Stimulated activated CD4-positive, alpha-beta T cell treated with anti-CD3 and anti-CD28 coated beads, Interleukin-15, amount 100 ng/mL, for 24 hours (primary cell): ENCODE measurements at places on chromosomes 6 and 20.

GRCh38 chr20:45827030-45827652, at the start of gene TNNC2:
Gene TNNC2 (minus strand): TSS chr20:45827312. CDS start chr20:45827248, 64 bp downstream.
- DNase-seq, result no peak

DNA sequence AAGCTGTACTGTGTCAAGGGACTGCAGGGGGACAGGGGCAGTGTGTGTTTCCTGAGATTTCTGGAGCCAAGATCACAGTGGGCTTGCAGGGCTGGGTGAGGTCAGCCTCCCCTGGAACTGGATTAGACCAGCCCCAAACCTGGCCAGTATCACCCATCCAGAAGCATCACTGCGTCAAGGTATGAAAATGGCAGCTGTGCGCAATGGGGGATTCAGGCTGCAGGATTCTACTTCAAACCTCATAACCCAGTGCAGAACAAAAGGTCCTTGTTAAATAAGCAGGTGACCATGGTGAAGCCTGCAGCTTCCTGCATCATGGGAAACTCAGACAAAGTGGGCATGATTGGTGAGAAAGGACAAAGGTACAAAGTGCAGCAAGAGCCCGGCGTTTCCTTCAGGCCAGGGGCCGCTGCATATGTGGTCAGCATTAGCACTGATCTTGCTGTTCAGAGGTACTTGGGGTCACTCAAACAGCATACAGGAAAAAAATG, 33.4 kb downstream of the TRAF3IP2 start:
- no peak for DNase-seq

GRCh38 chr6:84897988-84898594, 133.7 kb upstream of the TBX18 start:
- DNase-seq, result no peak

GRCh38 chr6:89830170-89830809, 610 bp downstream of the CASP8AP2 start:
- no peak for DNase-seq

DNA sequence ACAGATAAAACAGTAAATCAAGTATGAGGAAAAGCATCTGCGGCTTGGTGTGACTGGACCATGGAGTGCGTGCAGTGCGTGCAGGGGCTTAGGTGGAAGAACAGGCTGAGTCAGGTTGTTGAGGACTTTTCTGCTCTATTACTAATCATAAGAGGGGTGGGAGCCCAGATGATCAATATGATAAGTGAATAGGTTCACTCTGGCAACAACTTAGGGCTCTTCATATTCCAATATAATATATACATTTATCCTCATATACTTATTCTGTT, 56.4 kb downstream of the PDE10A start:
- DNase-seq, result no peak

DNA sequence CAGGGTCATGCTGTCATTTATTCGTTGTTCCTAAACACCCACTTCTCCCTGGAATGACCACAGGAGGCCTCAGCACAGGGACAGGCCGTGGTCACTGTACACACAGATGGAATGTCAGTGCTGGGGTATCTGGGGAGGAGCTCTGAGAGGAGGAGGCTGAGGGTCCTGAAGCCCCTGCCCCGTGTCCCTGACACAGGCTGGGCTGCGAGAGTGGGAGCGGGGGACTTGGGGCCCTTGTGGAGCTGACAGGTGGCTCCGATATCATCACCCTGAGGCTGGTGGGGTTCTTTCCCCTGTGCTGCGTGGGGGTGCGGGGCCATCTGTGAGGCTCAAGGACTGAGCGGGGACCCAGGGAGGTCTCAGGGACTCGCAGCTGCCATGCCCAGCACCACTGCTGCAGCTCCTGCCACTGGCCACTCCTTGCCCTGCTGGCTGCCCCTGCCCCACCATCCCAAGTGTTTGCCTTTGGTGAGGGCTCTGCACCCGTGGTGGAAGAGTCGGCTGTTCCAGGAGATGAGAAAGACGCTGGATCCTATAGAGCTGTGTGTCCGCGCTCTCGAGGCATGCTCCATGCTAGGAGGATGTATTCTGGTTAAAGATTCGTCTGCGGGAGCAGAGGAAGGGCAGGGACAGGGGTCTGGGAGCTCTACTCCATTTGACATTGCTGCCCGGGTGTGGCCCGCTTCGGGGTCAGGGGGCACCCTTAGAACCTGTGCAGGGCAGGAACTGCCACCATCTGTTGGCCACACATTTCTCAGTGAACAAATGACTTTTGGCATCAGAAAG, 18.9 kb downstream of the NPEPL1 start:
- no peak for DNase-seq

DNA sequence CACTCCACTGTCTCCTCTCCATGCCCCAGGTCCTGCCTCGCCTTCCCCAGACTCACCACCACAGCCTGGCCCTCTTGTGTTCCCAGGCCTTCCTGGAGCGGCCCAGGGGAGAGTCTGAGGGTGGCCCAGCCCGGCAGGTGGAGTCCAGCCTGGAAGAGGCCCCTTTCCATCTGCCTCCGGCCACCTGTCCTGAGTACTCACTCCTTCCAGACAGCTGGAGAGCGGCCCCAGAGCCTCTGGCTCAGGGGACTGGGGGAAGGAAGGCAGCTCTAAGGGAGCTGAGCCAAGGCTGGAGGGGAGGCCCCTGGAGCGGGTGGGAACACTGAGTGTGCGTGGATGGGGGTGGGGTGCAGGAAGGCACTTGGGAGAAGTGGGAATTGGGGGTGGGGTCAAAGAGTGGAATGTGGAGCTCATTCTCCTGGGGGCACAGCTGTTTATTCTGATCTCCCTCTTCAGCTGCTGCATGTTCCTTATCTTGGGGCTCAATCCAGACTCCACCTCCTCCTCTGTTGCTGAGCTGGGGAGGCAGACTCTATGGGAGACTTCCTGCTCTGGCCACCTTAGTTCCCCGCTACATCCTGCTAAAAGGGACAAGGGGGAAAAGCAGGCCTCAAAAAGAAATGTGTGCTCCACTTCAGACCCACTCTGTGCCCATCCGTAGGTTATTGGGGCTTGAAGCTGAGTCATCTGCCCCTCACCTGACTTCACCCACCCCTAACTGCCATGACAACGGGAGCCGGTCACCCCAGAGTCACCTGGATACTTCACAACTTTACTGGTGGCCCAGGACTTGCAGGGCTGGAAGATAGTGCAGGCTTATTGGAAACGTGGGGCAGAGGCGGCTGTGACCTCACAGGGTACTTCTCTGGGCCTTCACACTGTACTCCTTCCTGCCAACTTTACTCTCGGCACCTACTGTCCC, 19.5 kb upstream of the TAF8 start:
- peak; percentile 79 for DNase-seq

DNA sequence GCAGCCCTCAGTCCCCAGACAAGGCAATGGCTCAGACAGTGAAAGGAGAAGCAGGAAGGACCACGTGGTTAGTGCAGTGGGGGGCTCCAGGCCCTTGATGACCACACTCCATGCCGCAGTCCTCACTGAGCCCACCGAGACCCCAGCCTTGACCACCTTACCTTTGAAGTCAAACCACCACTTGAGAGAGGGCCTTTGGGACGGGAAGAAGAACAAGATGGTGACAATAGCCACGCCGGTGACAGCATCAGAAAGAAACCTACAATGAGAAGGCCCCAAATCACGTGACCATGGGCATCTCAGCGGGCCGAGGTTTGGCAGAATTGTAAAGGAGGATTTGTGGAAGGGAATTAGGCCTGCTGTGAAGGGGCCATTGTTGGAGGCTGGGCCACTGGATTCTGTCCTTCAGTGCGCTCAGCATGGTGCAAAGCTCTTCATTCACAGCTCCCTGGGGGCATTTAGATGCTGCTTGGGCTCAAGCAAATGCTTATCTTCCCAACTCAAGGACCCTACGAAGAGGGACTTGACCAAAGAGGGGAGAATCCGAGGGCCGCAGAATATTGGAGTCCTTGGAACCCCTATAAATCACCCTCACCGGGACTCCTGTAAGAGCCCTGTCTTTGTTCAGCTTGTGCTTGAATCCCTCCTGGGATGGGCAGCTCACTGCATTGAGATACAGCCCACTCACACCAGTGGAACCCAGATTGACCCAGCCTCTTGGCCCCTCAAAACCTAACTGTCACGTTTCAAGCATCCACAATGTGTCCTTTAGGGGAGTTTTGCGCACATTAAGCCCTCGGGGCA, 33.2 kb upstream of the OCSTAMP start:
- DNase-seq, result no peak

- no peak for DNase-seq
These were observed 41.6 kb downstream of the FAM209B start for GRCh38 chr20:56574531-56575142.

- DNase-seq, result no peak
These were observed 14.7 kb upstream of the TAF4 start for GRCh38 chr20:62080249-62080990.

GRCh38 chr6:7797386-7797785, 71.5 kb downstream of the BMP6 start:
- DNase-seq, result no peak

- DNase-seq, result peak; percentile 30
These were observed 835 bp downstream of the PRR18 start for GRCh38 chr6:166307082-166308032.

DNA sequence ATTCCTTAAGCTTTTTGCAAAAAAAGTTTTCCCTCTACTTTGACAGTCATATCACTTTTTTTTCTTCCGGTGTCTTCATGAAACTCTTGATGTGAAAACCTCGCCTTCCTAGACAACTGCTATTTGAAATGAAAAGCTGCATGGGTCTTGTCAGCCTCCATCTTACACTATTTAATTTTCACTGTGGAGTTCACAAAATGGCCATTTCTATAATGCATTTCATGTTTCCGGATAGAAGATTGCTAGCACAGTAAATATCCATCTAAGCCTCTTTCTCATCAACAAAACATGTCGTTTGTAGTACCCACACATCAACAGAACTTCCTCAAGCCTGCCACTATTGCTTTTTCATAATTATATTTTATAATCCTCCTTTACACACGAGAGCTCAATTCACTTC, 204.9 kb upstream of the ID4 start:
- no peak for DNase-seq

- no peak for DNase-seq
These were observed 447.4 kb downstream of the KIF16B start for GRCh38 chr20:16125816-16126215.

- DNase-seq, result peak; percentile 16
These were observed 29.4 kb upstream of the SYNCRIP start for GRCh38 chr6:85672050-85672449.

DNA sequence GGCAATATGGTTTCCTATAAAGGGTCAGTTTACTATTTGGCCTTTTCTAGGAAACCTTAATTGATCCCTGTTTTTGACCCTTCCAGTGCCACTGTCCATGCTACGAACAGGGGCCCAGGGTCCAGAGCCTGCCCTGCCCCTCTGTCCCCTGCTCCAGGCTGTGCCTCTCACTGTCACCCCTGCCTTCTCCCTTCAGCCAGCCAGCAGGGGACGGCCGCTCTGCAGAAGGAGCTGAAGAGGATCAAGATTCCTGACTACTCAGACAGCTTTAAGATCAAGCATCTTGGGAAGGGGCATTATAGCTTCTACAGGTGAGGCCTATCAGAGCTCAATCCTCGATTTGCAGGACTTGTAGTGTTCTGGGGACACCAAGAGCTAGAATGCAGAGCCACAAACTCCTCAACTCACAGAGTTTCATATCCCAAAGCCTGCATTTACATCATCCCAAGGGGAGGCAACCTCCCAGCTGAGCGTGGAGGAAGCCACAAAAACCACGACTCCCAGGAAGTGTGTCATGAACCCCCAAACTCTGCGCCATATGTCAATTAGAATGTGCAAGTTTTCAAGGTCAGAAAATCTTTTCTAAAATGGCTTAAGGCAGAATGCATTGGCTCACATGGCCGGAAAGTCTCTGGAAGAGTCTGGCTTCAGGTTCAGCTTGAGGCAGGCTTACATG, 3.6 kb downstream of the BPI start:
- no peak for DNase-seq

DNA sequence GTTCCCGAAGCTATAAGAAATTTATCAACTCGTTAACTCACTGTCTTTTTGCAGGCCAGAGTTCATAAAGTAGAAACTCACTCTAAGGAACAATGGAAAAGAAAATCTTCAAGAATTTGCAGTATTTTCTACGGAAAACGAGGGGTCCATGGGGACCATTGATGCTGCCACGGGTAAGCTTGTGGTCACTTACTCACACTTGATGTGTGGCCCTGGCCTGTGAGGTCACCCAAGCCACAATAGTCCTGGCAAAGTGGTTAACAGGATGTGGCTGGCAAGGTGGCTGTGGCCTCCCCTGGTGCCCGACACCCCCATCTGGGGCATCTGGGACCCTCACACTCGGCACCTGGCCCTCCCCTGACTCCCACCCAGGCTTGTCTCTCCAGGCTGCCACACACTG, 123.4 kb downstream of the C6orf118 start:
- no peak for DNase-seq

GRCh38 chr6:128493877-128494276, 26.5 kb downstream of the PTPRK start:
- DNase-seq, result no peak

DNA sequence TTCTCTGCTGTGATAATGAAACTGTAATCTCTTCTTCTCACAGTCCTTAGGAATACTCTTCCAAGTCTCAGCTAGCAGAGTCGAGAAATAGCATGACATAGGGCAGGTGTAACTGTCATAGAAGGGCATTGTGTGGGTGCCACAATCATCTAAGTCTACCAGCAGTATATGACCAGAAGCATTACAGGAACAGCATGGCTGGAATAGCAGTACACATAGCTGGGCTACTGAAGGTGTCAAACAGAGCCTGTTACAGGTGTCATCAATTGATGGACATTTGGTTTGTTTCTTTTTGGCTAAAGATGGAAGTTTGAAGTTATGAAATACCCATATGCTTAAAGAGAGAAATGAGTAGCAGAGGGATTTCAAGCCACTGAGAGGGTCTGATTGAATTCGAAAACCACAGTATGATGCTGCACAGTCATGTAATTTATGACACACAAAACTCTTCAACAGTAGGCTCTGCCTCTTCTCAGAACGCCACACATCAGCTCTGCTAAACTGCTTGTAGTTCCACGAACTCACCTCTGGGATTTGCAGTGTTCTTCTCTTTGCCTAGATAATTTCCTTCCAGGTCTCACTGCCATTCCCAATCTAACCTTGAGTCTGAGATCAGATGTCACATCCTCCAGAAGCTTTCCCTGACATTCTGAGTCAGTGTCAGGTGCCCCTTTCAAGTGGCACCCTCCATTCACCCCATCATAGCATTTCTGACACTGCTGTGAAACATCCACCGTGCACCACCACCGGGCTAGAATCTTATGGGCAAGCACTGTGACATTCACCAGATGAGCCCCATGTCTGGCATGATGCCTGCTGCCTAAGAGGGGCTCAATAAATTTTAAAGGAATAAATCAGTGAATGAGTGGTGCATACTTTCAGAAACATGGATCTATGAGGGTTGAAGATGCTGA, 151.0 kb downstream of the ADAT2 start:
- no peak for DNase-seq

GRCh38 chr20:25303292-25304024, 55.6 kb downstream of the PYGB start:
- no peak for DNase-seq

GRCh38 chr6:134636186-134636799, 313.6 kb downstream of the ALDH8A1 start:
- DNase-seq, result peak; percentile 30

GRCh38 chr20:1706079-1706478, 48.5 kb upstream of the SIRPG start:
- DNase-seq, result no peak

DNA sequence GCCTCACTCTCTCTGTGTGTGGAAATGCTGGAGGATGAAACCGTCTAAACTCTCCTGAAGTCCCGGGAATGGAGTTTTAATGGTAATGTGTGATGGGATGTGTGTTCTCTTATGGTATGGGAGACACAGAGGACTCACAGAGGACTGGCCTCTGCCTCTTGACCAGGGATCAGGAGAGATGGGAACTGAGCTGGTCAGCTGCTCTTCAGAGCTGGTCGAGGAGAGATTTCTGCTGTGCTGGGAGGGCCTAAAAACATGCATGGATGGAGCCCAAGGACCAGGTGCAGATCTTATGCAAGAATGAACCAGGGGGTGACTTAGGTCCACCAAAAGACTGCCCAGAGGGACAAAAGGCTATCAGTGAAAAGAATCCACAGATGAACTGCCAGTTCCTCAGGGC, 27.3 kb upstream of the GMDS start:
- no peak for DNase-seq
